ENCODE measurements at places on chromosomes 16 and 17. TPM values are rescaled to one million over a fixed set of nuclear protein-coding genes. Genes with fewer than 3 reads are reported as not detected.

The CRHR1 gene
- total RNA-seq, result not detected

The KRT40 gene
- total RNA-seq, result not detected

The GRAP gene
- total RNA-seq, result 267 TPM

The NOB1 gene
- 17.4 TPM for total RNA-seq

The UTS2R gene
- total RNA-seq, result not detected

The SHISA9 gene
- not detected for total RNA-seq

The NPIPA8 gene
- not detected for total RNA-seq

The MFSD6L gene
- total RNA-seq, result not detected

The MT4 gene
- not detected for total RNA-seq

The HOXB1 gene
- total RNA-seq, result not detected

DNA sequence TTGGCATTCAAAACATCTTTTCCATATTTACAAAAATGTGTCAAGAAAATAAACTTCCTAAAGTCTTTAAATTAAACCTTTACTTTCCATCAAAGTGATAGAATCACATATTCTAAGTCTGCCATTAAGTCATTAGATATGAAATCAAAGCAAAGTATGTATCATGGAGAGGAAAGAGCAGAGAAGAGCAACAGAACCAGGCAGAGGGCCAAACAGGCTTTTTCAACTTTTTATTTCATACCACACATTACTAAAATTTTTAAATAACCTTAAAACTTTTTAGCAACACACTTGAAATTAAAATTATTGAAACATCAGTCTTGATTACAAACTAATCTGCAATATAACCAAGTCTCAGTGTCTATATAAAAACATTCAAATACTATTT, 13.8 kb downstream of the SIAH1 start:
- DNase-seq, result no peak

- peak; percentile 88 for DNase-seq
These were observed at the start of gene BCL7C for GRCh38 chr16:30893744-30894539. BCL7C (minus strand) TSS chr16:30894077; CDS start chr16:30893944, 133 bp downstream.

GRCh38 chr16:49473773-49474172, 100.2 kb downstream of the C16orf78 start:
- no peak for DNase-seq

DNA sequence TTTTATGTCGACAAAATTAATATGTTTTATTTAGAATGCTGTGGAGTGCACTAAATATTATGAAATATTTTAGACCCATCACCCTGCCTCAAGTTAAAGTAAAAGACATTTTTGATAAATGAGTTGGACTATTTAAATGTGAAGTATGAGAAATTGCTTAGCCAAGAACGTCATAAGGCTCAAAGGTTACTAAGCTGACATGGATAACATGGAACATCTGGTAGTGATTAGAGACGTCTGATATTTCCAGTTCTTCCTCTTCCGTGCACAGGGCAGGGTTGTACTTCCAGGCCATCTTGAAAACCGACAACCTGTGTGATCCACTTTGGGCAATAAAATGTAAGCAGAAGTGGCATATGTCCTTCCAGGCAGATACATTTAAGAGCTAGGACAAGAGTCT, 7.2 kb upstream of the CCL8 start:
- no peak for DNase-seq

DNA sequence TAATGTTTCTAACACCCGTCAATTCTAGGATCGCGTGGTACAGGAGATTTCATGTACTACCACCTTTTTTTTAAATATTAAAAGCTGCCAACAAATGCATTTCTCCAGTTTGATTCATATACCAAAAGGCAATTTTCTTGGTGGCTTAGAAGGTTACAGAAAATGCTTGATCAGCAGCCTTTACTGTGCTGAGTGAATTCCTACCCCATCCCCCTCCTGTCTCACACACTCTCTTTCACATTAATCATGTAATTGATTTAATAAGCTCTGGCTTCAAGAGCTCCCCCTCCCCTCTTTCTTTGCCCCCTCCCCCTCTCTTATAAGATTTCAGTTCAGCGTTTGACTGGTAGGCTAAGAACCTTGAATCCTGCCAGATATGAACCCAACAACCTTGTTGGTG, 110.5 kb downstream of the RBFOX1 start:
- no peak for DNase-seq

DNA sequence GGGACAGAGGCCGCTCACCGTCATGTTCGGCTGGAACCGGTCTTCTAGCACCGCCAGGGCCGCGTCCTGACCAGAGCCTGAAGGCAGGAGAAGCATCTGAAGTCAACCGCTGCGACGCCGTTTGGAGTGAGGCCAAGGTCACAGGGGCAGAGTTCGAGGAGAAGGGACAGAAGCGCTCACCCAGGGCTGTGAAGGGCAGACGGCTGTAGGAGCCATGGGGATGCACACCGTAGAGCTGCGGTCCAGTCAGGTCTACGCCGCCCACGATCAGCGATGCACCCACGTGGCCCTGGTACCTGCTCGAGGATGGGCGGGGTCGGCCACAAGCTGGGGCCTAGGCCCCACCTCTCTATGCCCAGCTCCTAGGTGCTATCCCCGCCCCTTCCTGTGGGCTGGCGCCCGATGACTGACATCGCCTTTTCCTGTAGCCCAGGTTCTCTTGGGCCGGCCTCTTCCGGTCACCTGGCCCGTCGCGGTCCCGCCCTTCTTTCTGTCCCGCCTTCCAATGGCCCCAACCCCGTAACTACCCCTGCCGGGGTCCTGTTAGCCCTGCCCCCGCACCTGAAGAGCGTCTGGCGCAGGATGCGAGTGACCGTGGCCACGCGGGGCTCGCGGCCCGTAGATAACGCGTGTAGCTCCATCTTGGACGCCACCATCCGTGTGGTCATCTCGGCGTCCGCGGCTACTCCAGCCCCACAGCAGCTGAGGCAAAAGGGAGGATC, 1.1 kb downstream of the PSMB10 start:
- DNase-seq, result peak; percentile 92

GRCh38 chr17:39236450-39236927, 10.7 kb upstream of the STAC2 start:
- DNase-seq, result no peak

GRCh38 chr16:81445143-81445961, 744 bp downstream of the CMIP start:
- peak; percentile 45 for DNase-seq

GRCh38 chr16:83968891-83969649, 1.0 kb downstream of the NECAB2 start:
- DNase-seq, result no peak

- DNase-seq, result no peak
These were observed 25.6 kb upstream of the CRISPLD2 start for GRCh38 chr16:84794186-84794585.

DNA sequence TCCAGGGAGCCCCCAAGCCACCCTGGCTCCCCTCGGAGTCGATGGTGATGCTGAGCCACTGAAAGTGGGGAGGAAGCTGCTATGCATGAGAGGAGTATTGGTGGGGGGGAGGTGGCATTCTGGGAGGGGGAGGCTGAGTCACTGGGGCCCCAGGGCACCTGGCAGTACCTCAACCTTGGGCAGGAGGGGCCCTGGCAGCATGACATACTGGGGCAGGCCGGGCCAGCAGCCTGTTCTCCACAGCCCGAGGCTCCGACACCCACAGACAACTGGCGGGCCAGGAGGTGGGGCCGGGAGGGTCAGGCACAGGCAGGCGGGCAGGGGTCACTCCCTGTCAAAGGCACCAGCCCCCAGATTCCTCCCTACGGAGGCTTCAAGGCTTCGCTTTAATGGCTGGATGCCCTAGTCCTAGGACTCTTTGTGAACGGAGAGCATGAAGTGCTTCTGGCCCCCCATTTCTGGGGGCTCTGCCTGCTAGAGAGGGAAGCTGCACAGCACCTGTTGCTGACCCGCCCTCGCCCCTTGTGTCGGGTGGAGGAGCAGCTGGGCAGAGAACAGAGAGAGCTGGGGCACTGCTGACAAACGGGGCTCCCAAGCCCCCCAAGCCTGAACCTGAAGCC, 928 bp downstream of the CASKIN2 start:
- DNase-seq, result no peak

DNA sequence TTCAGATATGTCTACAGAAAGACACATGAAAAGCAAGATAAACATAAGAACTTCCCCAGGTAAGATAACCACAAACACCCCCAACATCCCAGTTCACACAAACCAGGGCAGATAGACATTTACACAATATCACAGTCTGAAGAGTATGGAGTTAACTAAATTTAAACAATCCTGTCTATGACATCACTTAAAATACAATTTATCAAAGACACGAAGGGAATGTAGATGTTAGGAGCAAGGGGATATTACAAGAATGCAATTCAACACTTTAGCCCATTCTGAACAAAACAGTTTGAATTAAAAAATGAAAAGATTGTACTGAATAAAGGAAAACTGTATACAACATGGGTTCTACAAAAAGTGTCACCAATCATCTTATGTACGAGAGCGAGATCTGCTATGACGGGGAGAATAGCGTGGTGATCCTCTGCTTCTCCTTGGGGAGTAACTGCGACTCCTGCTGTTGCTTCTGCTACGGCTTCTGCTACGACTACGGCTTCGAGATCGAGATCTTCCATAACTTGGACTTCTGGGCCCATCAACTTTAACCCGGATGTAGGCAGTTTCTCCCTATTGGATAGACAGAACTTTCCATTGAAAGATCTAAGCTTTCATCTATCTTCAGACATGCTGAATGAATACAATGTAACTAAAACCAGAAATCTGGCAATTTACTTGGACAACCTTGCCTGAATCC, 1.9 kb downstream of the SRSF1 start:
- no peak for DNase-seq

GRCh38 chr17:67434061-67434525, 57.0 kb downstream of the PITPNC1 start:
- DNase-seq, result peak; percentile 57

DNA sequence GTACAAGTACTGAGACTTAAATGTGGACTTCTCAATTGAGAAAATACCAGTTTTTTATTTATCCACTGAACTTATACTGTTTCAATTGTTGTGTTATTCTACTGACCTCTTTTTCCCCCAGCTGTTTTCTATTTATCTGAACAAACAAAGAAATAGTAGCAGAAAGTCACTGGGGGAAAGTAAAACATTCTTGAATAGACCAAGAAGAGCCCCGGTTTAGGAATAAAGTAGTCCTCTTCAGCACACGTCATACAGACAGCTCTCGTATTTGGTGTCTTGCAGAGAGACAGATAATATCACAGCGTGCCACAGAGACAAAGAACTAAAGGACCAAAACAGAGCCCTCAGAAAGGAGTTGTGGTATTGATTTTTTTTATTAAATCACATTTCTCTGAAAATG, 1159.1 kb upstream of the CDH8 start:
- DNase-seq, result no peak

DNA sequence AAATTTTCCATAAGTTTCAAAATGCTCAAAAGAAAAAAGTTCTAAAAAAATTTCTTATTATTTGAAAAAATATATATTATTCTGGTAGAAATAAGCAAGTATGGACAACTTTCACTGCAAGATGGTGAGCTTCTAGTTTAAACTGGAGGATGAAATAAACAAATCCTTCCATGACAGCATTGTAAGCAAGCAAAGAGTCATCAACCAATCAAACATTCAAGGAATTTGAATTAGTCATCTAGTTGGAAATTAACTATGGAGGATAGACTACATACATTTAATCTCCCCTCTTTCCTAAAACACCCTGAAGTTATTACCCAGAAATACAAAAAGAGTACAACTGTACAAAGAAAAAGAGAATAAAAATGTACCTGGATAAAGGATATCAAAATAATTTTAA, 51.0 kb upstream of the IRX5 start:
- no peak for DNase-seq

DNA sequence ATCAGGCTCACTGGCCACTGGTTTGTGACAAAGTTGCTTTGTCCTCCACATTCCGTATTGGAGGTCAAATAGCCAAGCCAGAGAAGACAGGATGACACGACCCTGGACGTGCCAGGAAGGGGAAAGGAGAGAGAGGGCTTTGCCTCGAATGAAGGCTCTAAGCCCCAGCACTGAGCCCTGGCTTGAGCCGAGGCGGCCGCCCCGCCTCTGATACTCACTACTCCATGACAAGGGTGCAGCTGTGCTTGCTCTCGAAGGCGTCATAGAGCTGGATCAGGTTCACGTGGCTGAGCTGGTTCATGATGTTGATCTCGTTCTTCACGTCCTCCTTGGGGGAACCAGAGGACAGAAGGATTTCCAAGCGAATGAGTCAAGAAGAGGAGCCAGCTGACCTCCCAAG, 19.3 kb downstream of the MYLK3 start:
- DNase-seq, result no peak

DNA sequence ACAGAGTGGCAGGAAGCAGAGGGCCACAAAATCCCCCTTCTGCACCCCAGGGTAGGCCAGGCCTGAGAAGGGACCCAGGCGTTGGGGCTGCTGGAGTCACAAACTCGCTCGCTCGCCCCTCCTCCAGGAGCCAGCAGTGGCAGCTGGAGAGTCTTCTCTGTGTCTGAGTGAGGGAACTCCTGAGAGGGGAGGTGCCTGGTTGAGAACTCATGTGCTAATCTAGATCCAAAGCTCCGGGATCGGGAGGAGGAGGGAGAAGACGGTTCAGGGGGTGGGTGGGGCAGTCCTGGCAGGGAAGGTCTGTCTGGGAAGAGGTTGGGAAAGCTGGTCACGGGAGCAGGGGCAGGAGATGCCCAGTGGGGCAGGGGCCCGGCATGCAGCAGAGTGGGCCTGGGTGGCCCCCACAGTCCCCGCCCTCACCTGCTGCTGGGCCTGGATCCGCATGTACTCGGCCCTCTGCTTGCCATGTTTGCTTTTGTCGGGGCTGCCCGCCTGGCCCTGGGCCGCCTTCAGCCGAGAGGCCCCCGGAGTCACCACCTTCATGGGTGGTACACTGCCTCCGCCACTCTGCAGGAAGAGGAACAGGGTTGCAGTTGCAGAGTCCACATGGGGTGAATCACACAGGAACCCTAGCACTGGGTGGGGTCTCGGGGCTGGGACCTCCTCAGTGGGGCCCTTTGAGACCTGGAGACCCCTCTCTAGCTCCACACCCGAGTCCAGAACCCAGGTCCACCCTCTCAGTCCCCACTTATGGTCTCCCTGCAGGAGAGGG, 62.2 kb downstream of the SRCIN1 start:
- DNase-seq, result no peak

- DNase-seq, result no peak
These were observed 45.2 kb downstream of the AXIN2 start for GRCh38 chr17:65515959-65516948.

- no peak for DNase-seq
These were observed 1.2 kb upstream of the RARA start for GRCh38 chr17:40307740-40308239.

- DNase-seq, result peak; percentile 59
These were observed 7.4 kb downstream of the CMIP start for GRCh38 chr16:81451753-81452680.

DNA sequence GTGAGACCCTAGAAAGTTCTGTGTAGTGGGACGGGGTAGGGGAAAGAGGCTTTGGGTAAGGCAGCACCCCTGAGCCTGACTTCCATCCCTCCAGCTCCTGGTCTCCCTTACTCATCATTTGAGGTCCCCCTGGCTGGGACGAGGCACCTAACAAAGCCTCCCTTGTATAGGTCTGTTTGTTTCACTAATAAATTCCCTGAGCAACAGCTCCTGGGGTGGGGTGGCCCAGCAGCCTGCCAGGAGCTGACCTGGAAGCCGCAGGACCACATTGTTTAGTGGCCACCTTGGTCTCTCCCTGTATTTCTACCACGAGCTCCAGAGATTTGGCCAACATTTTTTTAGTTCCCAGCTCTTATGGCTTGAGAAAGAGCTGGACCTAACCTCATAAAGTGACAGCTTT, 7.2 kb downstream of the PRR15L start:
- DNase-seq, result no peak
